Epithelial cell of prostate (primary cell): ENCODE measurements at places on chromosomes 11 and 22.

GRCh38 chr11:132258875-132259274 lies 888.5 kb downstream of the NTM start:
- DNase-seq, result peak; percentile 8

- no peak for DNase-seq
Observed at GRCh38 chr11:62832336-62833234, at the start of gene TEX54. Gene TEX54 (minus strand): TSS chr11:62832841.

GRCh38 chr11:2389377-2390026 lies 11.0 kb upstream of the TSSC4 start:
- DNase-seq, result no peak

GRCh38 chr11:122933416-122933815 lies 48.2 kb downstream of the BSX start:
- no peak for DNase-seq

GRCh38 chr11:69130654-69131053 lies 25.1 kb upstream of the SMIM38 start:
- DNase-seq, result no peak

GRCh38 chr11:57729479-57729878 lies 11.8 kb upstream of the SELENOH start:
- DNase-seq, result no peak

- DNase-seq, result no peak
Observed at GRCh38 chr11:59076876-59077571, 9.1 kb upstream of the GLYATL1B start.

DNA sequence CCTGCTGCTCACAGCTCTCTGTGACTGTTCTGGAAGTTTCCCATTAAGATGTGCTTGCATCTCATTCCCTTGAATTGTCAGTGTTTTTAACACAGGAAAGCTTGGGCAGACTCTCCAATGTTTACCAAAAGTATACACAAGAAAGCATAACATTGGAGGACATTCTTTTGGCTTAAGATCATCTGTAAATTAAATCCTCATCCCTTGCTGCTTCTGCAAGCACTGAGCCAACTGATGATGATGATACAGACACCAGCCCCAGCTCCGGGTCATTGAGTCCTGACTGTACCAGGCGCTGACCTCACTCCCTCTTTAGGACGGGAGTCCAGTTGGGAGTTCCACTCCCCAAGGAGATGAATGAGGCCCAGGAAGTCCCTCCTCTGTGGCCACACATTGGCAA lies 23.8 kb downstream of the CD82 start:
- DNase-seq, result no peak

- DNase-seq, result peak; percentile 8
Observed at GRCh38 chr11:113974741-113975470, at the start of gene HTR3A. Gene HTR3A (plus strand): TSS chr11:113975108. CDS start chr11:113975326, 218 bp downstream.

DNA sequence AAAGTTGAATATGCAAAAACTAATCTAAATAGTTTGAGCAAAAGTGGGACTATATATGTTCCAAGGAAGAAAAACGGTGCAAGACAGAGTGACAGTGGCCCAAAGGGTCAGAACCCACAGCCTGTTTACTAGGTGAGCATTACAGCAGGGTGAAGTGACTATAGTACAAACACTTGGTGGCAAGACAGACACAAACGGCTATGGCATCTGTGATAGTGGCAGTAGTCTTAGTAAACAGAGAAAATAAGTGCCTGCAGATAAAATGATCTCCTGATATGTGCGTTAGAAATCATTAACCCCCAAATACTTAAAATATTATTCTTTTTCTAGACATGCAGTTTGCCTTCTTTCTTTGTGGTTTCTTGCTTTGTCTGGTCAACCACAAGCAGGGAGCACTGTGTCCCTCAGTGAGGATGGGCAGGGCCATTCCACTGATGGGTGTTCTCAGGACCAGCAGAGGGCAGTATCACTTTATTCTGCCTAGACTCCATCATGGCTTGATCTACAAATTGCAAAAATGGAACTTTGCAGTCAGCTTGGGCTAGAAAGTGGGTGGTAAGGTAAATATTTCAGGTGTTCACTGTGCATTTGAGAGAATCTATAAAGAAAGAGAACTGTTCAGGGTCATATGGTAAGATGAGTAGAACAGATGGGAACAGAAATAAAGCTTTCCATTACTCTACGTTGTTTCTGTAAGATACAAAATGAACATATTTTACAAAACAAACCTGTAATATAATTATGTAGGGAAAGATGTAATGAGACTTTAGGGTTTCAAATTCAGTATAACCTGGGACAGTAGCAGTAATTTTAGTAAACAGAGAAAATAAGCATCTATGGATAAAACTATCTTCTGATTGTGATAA lies 198.2 kb downstream of the SWAP70 start:
- DNase-seq, result no peak

GRCh38 chr11:41988951-41989572 lies 529.6 kb upstream of the LRRC4C start:
- no peak for DNase-seq

- no peak for DNase-seq
Observed at GRCh38 chr11:108224366-108224765, 1.5 kb downstream of the ATM start.

DNA sequence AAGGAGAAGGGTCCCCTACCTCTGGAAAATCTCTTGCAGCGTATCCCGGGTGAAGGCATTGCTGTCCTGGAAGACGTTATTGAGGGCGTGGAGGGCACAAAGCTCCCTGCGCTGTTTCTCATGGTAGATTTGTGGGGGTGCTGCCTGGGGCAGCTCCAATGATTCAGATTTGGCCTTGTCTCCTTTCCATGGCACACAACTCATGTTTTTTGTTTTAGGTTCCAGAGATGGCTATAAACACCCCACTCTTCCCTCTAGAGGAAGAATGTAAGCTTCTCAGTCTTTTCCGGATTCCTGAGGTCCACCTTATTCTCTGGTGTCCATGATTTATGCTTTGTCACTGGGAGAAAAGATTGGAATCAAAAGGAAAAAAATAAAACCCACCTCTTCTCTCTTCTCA lies 959 bp downstream of the JOSD1 start:
- DNase-seq, result no peak

- no peak for DNase-seq
Observed at GRCh38 chr11:67310246-67311050, 7.1 kb downstream of the SSH3 start.
